MG63 (cell line): ENCODE measurements at places on chromosomes 4 and X.

- DNase-seq = no peak
Measured at GRCh38 chr4:169399976-169400767, 129.4 kb upstream of the SH3RF1 start.

- DNase-seq = no peak
Measured at GRCh38 chrX:73398185-73398914, 48.5 kb upstream of the CDX4 start.

GRCh38 chr4:66357316-66357715 is 687.0 kb upstream of the EPHA5 start:
- DNase-seq = no peak

DNA sequence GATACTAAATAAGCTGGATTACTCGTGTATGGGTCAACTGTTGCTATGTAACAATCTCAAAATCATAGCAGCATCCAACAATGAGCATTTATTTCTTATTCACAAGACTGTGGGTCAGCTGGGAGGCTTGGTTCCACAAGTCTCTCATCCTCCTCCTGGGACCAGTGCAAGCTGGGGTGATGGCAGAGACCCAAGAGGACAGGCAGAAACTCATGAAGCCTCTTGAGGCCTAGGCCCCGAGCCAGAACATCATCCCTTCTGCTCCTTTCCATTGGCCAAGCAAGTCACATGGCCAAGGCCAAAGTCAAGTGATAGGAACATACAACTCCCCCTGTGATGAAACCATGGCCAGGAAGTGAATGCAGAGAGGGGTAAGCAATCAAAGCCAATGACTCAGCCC is 422.1 kb downstream of the BCOR start:
- peak; percentile 48 for DNase-seq

GRCh38 chr4:15488658-15489470 is 19.2 kb downstream of the CC2D2A start:
- DNase-seq = no peak

DNA sequence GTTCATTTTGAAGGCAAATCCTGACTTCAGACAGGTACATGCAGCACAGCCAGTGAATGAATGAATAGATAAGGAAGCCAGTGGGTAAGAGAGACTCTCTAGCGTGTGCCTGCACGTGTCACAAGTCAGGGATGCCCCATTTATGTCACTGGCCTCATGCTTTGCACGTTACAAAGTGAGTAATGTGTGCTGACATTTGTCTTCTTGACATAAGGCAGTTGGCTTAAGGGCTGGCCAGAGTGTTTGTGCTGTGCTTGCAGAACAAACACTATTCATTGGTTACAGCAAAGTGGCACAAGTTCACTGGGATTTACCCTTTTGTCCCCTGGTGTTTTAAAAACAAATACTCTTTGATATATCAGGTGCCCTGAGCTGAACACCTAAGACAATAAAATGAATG is 55.9 kb downstream of the CRMP1 start:
- no peak for DNase-seq

GRCh38 chr4:108954880-108955279 is 192.0 kb upstream of the ETNPPL start:
- no peak for DNase-seq

- no peak for DNase-seq
Measured at GRCh38 chr4:36209941-36210649, 34.2 kb downstream of the ARAP2 start.

GRCh38 chr4:36004204-36004851 is 240.0 kb downstream of the ARAP2 start:
- DNase-seq = no peak

- DNase-seq = no peak
Measured at GRCh38 chr4:80195441-80196140, 1.7 kb upstream of the PRDM8 start.

GRCh38 chr4:108830509-108831244 is 67.8 kb upstream of the ETNPPL start:
- no peak for DNase-seq

DNA sequence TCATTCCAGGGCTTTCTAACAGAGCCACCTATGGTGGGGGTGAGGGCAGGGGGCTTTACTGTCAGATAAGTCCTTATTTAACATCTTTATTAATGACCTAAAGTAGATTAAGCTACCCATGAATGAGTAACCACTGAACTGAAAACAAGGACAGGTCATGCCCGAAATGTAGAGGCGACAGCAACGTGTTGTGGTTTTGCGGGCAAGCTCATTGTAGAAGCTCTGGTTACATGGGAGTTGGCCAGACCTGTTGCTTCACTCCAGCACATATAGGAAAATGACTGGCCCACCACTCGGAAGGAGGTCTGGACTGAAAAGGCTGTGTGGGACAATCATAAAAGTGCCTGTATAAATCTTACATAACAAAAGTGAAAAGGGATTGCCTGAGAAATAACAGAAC is 109.6 kb upstream of the NDP start:
- DNase-seq = no peak
